ENCODE measurements at places on chromosomes 13 and 19.

- DNase-seq = no peak
These were observed 249.4 kb downstream of the PCCA start for GRCh38 chr13:100338275-100338674.

DNA sequence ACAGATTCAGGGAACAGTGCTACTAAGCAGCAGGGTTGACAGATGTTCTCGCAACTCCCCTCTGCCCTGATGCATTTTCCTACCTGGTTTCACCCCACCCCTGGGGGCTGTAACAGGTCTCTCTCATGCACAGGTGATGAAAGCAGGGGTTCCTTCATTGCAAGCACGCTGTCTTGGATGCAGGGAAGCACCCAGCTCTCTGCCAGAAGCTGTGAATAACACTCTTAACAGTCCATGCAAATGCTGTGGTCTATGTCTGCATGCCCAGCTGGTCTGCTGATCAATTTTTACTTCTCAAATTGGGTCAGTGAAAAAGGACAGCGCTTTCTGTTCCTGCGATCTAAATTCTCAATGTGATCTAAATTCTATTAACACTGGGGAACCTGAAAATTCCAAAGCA is 246.3 kb upstream of the TSHZ3 start:
- no peak for DNase-seq

DNA sequence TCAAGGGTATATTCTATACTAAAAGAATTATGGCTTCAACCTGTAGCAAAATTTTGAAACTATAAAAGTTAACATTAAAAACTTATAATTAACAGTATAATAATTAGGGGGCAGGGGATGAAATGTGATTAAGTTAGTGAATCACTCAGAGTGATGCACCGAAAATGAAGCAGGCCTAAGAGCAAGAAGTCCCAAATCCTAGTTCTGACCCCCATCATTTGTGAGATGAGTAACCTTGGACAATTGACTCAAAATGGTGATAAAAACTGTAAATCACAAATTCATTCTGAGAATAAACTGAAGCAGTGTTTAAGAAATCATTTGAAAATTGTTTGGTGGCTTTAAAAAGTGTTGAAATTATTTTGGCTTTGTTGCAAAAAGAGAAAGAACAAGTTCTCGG is 56.8 kb downstream of the KLF12 start:
- DNase-seq = no peak

DNA sequence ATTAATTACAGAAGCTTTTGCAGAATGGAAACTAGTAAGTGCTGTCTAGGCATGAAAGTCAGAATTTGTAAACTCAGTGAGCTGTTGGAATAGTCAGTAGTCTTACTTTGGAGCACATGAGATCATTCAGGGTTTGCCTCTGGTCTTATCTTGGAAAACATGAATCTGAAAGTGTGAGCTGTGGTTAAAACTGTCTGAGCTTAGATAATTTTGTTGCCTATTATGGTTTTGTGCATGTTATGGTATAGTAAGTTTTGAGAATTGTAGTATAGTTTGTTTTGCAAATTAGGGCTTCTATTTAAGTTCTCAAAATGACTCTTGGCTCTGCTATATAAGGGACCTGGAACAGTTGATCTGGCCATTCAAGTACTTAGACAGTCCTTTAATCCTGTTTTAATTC is 53.7 kb upstream of the TRPC4 start:
- DNase-seq = no peak

- no peak for DNase-seq
These were observed 7.4 kb upstream of the SPRY2 start for GRCh38 chr13:80348314-80348713.

- DNase-seq = no peak
These were observed 26.0 kb upstream of the SLC7A10 start for GRCh38 chr19:33251526-33252090.

DNA sequence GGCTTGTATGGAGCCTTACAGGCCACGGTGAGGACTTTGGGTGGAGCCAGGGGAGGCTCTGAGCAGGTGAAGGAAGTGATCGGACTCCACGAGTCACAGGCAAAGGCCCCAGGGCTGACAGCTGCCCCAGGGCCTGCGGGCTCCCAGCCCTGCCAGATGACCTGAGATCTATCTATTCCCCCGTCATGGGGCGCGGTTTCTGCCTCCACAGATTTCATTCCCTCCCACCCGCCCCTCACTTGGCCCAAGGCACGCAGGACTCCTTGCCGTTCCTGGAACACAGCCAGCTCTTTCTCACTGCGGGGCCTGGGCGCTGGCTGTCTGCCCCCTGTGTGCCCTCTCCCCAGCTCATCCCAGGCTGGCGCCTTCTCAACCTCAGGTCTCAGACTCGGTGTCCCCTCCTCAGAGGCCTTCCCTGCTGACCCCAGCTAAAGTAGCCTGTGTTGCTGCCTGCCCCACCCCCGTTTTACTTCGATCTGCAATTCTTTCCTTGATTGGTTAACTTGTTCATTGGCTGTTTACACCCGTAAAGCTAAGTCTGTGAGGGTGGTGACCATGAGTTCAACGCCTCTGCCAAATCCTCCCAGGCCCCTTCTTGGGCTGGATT is 13.9 kb upstream of the PAK4 start:
- no peak for DNase-seq

DNA sequence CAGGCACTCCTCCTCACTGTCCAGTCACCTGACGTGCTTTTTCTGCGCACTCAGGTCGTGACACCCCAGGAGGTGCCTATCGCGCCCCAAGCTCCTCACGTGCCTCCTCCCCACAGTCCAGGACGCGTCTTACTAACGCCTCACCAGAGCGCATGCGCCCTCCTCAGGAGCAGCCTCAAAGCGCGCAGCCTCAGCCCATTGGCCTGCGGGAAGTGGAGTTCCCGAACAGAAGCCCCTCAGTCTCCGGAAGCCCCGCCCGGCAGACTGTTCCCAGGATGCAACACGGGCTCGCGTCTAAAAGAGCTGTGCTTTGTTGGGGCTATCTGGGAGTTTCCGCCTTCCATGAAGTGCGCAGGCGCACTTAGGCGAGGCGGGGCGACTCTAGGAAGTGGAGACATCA is 8.3 kb upstream of the ZNF556 start:
- no peak for DNase-seq

DNA sequence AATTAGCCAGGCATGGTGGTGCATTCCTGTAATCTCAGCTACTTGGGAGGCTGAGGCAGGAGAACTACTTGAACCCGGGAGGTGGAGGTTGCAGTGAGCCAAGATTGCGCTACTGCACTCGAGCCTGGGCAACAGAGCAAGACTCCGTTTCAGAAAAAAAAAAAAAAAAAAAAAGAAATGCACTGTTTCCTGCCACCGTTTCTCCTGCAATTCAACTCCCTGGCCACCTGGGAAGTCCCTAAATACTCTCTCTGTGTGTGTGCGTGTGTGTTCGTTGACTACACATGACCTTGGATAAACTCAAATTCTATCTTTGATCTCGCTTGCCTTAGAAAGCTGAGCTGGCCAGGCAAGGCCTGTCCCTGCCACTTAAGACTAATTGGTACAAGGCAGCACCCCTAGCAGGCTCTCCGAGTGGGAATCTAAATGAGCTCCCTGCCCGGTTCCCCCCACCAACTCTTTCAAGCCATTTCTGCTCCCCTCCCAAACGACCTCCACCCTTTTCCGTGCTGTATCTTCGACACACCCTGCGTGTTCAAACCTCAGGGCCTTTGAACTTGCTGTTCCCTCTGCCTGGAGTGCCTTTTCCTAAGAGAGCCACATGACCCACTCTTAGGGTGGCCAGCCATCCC is 5.2 kb upstream of the BCAT2 start:
- no peak for DNase-seq

DNA sequence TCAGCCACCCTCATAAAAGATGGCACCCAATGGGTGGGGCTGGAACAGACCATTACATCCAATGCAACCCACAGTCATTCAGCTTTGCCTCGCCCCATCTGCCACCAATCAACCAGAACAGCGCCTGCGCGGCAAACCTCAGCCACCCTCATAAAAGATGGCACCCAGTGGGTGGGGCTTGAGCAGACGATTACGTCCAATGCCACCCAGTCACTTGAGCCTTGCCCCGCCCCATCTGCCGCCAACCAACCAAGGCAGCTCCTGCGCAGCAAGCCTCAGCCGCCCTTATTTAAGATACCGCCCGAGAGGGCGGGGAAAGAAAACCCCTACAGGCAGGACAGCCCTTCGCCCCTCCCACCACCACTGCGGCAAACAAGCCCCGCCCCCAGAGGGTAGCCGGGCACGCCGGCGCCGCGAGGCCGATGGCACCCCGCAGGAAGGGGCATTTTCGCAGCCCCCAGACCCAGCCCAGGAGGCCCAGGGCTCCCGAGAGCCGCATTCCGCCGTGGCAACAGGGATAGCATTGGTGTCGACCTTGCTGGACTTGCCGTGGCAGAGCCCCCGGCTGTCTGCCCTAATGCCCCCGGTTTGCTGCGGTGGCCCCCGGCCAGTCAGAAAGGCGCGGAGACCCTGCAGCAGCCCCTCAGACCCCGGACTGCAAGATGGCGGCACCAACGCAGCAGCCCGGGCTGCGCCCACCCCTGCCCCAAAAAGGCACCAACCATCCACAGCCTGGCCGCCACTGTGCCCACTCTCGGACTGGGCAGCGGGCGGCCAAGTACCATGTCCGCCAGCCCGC is 675 bp downstream of the PEG3 start:
- DNase-seq = no peak

DNA sequence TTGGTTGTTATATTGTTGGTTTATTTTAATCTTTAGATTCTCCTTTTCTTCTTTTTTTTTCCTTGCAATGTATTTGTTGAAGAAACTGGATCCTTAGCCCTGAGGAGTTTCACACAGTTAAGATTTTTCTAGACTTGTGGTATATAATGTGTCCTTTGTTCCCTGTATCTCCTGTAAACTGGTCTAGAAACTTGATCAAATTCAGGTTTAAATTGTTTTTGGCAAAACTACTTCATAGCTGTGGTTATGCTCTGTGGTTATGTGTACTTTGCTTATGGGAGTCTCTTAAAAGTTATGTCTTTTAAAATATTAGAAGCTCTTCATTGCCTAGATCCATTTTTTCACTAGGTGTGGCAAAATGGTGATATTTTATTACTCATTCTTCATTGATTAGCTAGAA is 3.7 kb upstream of the MTRF1 start:
- DNase-seq = no peak

GRCh38 chr19:48676887-48677286 is 4.1 kb upstream of the NTN5 start:
- DNase-seq = no peak

- DNase-seq = no peak
These were observed 14.9 kb downstream of the PLEKHA4 start for GRCh38 chr19:48853483-48853882.

GRCh38 chr13:51500687-51501086 is 47.9 kb upstream of the INTS6 start:
- no peak for DNase-seq

GRCh38 chr19:55116232-55116858 is 1.1 kb downstream of the PPP1R12C start:
- DNase-seq = no peak

DNA sequence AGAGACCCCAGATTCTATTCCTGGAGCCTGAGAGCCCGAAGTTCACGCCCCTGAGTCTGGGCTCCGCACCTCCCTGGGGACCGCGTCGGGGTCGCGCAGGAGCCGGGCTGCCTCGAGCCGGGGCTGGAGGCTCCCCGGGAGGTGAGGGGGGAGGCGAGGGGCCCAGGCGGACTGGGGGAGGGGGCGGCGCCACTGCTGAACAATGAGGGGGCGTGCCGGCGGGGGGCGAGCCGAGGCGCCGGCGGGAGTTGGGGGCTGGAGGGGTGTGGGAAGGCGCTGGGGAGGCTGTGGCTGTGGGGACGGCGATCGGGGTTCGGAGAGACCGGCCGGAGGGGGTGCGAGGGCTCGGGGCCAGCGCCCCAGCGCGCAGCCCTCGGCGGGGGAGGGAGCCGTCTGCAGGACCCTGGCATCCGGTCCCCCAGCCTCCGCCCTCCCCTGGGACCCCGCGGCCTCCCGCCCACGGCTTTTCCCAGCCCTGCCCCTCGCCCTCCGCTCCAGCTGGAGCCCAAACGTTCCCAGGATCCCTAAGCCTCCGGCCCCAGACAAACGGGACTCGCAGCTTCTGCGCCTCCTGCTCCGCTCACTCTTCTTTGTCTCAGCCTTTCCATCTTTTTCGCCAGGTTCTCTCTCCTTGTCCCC is 922 bp downstream of the PLEKHG2 start:
- no peak for DNase-seq

DNA sequence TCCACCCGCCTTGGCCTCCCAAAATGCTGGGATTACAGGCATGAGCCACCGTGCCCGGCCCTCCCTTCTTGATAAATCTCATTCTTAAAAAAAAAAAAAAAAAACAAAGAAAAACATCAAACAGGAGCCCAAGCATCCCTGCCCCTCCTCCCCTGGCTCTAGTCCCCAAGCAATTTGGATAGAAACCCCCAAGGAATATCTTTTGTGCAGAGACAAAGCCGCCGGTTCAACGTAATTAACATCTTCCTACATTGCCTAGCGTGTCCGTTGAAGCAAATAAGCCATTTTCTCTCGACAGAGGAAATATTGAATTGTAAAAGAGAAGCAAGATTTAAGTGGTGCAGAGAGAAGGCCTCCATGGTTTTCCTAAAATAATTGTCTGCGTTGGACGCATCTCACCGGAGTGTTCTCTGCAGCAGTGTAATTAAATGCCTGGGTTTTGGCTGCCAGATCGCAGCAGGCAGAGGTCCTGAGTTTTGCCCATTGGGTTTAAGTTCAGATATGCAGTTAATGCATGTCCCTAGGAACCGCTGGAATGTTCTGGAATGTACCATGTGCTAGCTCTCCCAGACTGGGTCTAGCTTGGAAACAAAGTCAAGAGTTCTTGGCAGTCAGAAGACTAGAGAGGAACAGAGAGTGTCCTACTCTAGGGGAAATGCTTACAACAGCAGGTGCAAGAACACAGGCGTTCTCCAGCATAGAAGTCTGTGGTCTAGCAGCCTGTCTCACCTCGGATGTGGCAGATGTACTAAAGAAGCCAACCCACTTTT is 30.8 kb downstream of the PIN1 start:
- no peak for DNase-seq

DNA sequence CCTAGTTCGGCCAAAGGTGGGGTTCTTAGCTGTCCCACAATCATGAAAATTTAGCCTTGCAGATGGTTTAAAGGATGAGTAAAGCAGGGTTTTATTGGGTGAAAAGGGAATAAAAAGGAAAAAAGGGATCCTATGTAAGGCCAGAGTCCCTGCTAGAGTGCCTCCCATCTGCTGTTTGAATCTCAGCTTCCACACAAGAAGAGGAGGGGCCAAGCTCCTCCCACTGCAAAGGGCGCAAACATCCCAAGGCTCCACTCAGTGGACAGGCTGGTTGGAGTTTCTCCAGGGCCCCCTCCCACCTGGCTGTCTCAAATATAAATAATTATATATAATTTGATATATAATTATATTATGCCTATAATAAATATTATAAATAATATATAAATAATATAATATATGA is 1272.1 kb upstream of the PCDH20 start:
- no peak for DNase-seq

Data from stimulated activated CD8-positive, alpha-beta memory T cell treated with anti-CD3 and anti-CD28 coated beads, Interleukin-4, amount 100 ng/mL, for 4 hours (primary cell).